Activated naive CD8-positive, alpha-beta T cell treated with anti-CD3 and anti-CD28 coated beads, Interleukin-2, amount 50 U/mL, for 24 hours (primary cell): ENCODE measurements at places on chromosomes 1 and 21.

DNA sequence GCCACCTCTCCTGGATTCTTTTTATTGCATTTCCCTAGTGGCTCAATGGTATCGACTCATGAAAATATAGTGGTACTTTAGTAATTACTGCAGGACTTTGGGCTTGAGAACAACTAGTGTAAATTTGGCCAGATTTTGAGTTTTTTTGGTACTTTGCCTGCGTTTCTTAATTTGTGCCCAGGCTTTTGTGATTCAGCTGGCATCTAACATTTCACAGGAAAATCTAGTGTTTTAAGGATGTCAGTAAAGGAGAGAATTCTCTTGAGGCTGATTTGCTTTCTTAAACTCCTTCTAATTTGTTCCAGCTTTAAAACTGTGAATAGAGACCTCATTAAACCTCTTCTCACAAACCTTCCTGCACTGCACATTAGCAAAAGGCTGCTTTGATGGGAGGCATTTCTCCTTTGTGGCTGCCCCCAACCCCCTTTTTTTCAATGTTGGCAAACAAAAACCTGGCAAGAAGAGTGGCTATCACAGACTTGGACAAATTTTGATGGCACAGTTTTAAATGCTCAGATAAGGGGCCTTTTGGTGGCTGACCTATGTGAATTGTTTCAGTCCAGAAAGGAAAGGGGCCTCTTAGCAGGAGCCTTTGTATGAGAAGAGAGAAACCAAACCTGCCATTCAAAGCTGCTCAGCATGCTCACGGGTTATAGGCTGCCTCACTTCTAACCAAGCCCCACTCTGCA, 113.4 kb upstream of the RAVER2 start:
- H3K27ac ChIP-seq, result no peak overlapping the region
- no peak overlapping the region for H3K4me3 ChIP-seq
- H3K36me3 ChIP-seq, result no peaks in the 10 kb centered on the region

DNA sequence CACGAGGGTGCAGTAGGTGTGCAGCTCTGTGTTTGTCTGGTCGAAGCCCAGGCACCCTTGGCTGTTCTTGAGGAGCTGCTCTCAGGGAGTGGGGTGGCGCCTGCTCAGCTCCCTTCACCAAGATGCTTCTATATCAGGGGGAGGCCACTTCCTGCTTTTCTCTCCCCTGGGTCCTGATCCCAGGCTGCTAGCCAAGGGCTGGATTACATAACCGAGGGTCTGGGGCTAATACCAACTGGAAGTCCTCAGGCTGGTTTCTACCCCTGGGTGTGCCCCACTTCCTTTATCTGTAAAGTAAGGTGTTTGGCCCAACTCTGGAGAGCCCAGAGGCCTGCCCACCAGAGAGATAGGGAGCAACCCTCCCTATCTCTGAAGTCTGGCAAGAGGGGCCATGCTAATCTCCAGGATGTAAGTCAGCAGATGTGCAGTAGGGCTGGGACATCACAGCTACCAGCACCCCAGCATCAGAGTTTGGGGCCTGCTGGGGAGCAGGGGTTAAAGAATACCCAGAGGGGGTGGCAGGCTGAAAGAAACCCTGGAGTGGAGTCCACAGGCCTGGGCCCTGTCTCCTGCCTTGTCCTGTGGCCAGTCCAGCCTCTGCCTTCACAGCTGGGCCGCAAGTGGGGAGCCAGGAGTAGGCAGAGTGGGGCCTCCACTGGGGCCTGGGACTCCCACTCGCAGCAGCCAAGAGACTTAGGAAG, 2.1 kb downstream of the SELENBP1 start:
- no peaks in the 10 kb centered on the region for H3K36me3 ChIP-seq
- no peak overlapping the region for H3K27ac ChIP-seq
- H3K27me3 ChIP-seq, result no peaks in the 10 kb centered on the region
- H3K4me1 ChIP-seq, result no peaks in the 10 kb centered on the region
- no peak for DNase-seq
- no peak overlapping the region for H3K4me3 ChIP-seq

DNA sequence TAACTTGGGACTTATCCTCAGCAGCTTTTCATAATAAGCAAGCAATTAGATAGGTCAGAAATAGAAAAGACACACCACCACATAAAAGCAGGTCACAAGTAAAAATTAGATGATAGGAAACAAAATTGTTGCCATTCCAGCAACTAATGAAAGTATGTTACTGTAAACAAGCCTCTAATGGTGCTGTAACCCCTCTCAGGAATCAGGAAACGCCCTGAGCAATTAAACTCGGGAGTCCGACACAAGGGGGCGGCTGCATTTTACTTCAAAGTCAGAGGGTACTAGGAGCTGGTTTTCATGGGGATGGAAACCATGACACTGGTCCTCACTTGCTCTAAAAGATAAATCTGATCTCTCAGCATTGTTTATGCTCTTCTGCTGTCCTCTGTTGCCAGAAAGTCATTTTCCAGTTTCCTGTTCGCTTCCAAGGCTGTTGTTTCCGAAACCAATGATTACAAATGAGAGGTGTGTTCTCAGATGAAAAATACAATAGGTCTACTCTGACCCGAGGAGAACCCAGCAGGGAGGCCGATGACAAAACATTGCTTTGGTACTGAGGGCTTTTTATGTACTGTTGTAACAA, 93.4 kb downstream of the TGFBR3 start:
- H3K4me1 ChIP-seq, result peaks cover 33% of the 10 kb centered on the region
- no peak overlapping the region for H3K27ac ChIP-seq
- no peaks in the 10 kb centered on the region for H3K27me3 ChIP-seq

GRCh38 chr1:229666585-229666984, 40.5 kb downstream of the URB2 start:
- DNase-seq, result no peak
- H3K4me3 ChIP-seq, result no peak overlapping the region
- peaks cover 6% of the 10 kb centered on the region for H3K4me1 ChIP-seq
- H3K36me3 ChIP-seq, result peaks cover 21% of the 10 kb centered on the region
- no peaks in the 10 kb centered on the region for H3K27me3 ChIP-seq

- peaks cover 11% of the 10 kb centered on the region for H3K27me3 ChIP-seq
- no peak overlapping the region for H3K27ac ChIP-seq
- no peaks in the 10 kb centered on the region for H3K4me1 ChIP-seq
- H3K4me3 ChIP-seq, result no peak overlapping the region
- H3K36me3 ChIP-seq, result no peaks in the 10 kb centered on the region
- no peak for DNase-seq
These were observed 45.3 kb downstream of the NFASC start for GRCh38 chr1:204915861-204916495.

- H3K27ac ChIP-seq, result no peak overlapping the region
- DNase-seq, result no peak
- H3K36me3 ChIP-seq, result no peaks in the 10 kb centered on the region
- peaks cover 11% of the 10 kb centered on the region for H3K27me3 ChIP-seq
- no peak overlapping the region for H3K4me3 ChIP-seq
These were observed 58.6 kb downstream of the DDR2 start for GRCh38 chr1:162690672-162691434.

- no peak overlapping the region for H3K4me3 ChIP-seq
- H3K27me3 ChIP-seq, result no peaks in the 10 kb centered on the region
- no peaks in the 10 kb centered on the region for H3K36me3 ChIP-seq
- no peak overlapping the region for H3K27ac ChIP-seq
These were observed 14.4 kb downstream of the CDK18 start for GRCh38 chr1:205518661-205519540.

- peak overlapping the region; percentile 2 for H3K4me3 ChIP-seq
- H3K27me3 ChIP-seq, result peaks cover 53% of the 10 kb centered on the region
- peaks cover 38% of the 10 kb centered on the region for H3K4me1 ChIP-seq
- DNase-seq, result peak; percentile 26
These were observed 3.9 kb upstream of the COL16A1 start for GRCh38 chr1:31707711-31708110.

DNA sequence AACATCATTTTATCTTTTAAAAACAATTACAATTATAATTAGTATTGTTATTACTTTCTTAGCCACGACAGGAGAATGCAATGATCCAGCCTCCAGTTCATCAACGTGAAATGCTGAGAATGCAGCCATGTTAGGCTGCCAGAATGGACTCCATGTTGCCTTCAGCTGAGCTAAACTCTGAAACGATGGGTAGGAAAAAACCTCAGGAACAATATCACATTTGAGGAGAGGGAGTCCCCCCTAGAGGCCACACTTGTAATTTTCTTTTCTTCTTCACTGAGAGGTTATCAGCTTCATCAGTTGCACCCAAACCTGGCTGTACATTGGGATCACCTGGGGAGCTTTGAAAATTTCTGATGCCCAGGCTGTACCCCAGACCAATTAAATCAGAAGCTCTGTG, 34.6 kb upstream of the DNAH14 start:
- no peaks in the 10 kb centered on the region for H3K4me1 ChIP-seq
- H3K27ac ChIP-seq, result no peak overlapping the region
- H3K36me3 ChIP-seq, result no peaks in the 10 kb centered on the region
- H3K27me3 ChIP-seq, result peaks cover 5% of the 10 kb centered on the region
- DNase-seq, result no peak
- H3K4me3 ChIP-seq, result no peak overlapping the region

GRCh38 chr21:40333731-40334130, 466.5 kb downstream of the PCP4 start:
- H3K4me3 ChIP-seq, result no peak overlapping the region
- no peak overlapping the region for H3K27ac ChIP-seq
- no peaks in the 10 kb centered on the region for H3K27me3 ChIP-seq
- no peaks in the 10 kb centered on the region for H3K36me3 ChIP-seq
- H3K4me1 ChIP-seq, result no peaks in the 10 kb centered on the region
- DNase-seq, result no peak
